Glutamatergic neuron (in vitro differentiated cells): ENCODE measurements at places on chromosomes 2 and 18.

- no peak for DNase-seq
These were observed 47.7 kb downstream of the GLI2 start for GRCh38 chr2:120783371-120783791.

- DNase-seq: no peak
These were observed 202.8 kb downstream of the WDR7 start for GRCh38 chr18:56853961-56854360.

DNA sequence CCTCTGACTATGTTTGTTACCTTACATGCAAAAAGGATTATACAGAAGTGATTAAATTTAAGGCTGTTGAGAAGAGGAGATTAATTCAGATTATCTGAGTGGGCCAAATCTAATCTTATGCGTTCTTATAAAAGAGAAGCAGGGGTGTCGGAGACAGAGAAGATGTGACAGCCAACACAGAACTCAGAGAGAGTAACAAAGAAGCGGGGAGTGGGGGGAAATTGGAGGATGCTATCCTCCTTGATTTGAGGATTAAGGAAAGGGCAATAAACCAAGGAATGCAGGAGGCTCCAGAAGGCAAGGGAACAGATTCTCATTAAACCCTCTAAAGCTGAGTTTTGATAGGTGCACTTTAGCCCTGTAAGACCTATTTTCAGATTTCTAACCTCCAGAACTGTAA, 291.3 kb upstream of the REG3G start:
- no peak for DNase-seq

- DNase-seq: no peak
These were observed 23.0 kb downstream of the DBI start for GRCh38 chr2:119389615-119390306.

DNA sequence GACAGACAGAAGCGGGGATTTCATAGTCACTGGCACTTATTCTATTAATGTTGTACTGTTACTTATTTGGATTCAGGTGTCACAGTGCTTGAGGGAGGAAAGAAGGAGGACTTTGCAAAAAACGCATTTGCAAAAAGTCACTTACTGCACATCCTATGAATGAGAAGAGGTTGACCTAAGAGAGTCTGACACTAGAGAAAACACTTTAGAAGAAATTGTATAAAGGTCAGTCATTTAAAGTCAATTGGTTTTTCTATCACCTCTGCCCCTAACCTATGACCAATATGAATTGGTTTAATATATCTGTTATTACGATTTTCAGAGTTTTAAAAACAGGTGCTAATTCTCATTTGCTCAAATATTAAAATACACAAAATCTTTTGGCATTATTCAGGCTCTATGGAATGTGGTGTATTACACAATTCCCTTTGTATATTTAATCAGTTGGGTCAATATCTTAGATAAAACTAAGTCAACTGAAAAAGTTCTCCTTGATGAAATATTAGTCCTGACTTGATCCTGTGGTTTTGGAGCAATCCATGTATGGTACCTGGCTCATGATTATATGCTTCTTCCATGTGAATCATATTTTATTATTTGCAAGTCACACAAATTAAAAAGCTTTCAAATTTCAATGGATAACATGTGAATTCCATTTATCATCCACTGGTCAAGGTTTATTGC, 157.4 kb downstream of the CDH2 start:
- DNase-seq: no peak

DNA sequence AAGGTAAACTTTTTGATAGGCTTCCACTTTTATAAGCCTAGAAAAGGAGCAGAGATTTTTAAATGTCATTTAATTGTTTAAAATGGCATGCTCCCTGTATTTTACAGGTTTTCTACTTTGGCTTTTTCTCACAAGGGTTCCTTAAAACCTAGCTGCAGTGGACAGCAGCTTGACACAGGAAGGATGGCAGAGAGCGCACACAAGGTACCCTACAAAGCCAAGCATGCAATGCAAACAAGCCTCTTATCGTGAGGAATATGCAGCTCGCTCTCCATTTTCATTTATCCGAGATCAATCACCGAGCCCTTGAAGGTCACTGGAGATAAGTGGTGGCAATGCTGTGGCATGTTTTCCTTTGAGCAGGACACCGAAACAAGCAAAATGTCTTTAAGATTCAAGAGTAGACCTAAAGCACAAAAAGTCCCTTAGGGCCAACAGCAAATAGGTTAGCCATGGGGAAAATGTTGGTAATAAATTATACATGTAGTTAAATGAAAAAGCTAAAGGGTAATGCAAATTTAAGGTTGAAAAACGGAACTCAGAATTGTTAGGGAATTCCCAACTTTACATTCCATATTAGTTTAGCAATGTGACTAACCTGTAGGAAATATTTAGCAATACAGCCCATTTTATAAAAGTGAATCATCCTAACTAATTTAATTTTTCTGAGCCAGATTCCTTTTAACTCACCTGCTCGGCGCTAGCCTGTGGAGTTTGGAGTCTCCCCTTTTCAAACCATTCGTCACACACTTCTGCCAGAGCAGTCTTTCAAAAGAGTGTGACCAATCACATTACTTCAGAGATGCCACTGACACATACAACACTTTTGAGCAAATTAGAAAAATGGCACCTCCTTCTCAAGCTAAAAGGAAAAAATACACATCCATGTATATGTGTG, 337.9 kb upstream of the PKDCC start:
- no peak for DNase-seq

DNA sequence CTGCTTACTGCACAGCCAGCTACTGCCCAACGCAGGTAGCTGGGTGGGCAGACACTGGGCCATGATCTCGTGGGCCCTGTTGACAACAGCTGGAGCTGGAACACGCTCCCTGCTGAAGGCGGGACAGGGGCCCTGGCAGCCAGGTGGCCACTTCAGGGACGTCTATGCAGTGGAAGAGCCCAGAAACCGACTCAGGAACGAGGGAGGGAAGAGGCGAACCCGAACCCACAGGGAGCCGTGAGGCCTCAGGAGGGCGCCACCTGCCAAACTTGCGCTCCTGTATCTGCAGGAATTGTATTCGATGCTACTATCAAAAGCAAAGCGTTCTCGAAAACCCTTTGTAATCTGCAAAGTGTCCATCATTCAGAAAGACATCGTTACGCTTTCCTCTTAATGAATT, 198.4 kb downstream of the EIPR1 start:
- DNase-seq: peak; percentile 59

- no peak for DNase-seq
These were observed 72.8 kb upstream of the DSEL start for GRCh38 chr18:67589325-67589724.

- no peak for DNase-seq
These were observed 114.9 kb downstream of the ICOS start for GRCh38 chr2:204051476-204051875.

DNA sequence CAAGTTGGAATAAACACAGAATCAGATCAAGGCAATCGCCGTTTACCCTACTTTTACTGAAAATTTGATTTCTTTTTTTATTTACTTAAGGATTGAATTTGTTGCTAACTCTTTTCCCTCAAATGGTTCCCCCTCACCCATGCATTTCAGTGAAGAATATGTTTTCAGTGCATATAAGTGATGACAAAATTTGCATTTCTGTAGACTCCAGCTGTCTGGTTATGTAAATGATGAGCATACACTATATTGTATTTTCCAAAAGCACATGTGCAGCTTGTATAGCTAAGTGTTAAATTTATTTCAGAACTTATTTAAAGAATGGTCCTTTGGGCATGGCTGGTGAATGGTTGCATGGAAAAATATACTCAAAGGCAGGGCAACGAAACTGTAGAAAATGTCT, 437.7 kb downstream of the PTPRM start:
- DNase-seq: no peak

DNA sequence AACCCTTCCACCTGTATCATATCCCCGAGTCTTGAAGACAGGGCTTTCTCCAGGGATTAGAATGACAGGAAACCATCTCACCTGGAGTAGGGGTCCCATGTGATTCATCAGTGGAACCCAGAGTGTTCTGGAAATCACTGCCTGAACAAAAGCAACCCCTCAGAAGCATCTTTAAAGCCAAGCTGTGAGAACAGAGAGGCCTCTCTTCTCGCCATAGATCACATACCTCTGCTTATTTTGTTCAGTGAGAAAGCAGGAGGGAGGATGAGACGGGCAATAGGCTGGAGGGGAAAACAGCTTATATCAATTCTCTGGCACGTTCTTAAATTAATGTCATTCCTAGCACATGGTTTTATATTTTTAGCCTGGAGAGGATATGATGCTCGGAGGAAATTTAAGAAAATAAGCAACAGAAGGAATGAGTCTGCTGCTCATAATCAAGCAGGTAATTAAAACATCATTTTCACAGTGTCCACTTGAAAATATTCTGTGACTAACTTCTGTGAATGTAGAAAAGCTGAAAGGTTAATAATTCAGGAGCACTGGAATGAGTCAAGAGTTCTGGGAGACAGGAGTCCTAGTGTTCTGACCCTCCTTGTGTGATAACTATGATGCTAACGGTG, 213.6 kb upstream of the SP5 start:
- no peak for DNase-seq

- DNase-seq: peak; percentile 37
These were observed 55.9 kb downstream of the MOB4 start for GRCh38 chr2:197571627-197572271.

- DNase-seq: no peak
These were observed 1348.0 kb upstream of the TMEFF2 start for GRCh38 chr2:193542762-193543161.

DNA sequence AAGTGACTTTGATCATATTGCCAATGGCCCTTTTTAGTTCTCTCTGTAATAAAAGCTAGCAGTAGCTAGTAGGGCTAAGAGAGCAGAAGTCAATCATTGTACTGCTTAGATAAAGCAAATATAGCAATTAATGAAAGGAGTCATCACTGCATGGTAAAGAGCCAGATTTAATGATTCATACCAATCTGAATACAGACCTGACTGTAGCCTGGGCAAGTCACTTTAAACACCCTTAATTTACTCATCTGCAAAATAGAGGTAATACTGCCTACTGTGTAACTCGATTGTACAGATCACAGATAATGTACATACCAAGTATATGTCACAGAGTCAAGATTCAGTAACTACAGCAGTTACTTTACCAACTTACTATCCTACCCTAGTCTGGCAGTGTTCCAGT, 63.6 kb downstream of the ASXL2 start:
- no peak for DNase-seq

GRCh38 chr2:197216361-197216979, 94.1 kb downstream of the ANKRD44 start:
- no peak for DNase-seq

DNA sequence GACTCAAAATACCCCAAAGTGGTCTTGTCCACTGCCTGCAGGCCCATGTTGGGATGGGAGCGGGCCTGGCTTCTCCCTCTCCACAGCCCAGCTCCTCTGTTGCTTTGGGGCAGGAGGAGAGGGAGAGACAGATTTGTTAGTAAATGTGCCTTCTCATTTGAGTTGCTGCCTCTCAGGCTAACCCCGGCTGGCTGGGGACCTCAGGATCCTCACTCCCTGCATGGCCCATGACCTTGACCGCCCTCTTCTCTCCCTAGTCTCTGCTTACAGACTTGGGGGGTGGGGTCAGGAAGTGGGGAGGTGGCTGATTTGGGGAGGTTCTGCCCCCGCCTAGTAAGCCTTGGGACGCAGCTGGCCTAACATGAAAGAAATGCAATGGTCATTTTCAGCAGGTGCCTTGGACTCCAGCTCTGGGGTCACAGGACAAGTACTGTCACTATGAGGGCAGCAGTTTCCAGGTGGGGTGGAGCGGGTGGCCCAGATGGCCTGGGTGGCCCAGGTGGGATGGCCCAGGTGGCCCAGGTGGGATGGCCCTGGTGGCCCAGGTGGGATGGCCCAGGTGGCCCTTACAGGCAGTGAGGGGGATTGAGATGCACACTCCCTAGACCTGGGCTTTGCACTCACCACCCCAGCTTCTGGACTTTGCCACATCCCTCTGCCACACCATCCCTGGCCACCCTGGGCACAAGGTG, 24.1 kb downstream of the HJURP start:
- no peak for DNase-seq

DNA sequence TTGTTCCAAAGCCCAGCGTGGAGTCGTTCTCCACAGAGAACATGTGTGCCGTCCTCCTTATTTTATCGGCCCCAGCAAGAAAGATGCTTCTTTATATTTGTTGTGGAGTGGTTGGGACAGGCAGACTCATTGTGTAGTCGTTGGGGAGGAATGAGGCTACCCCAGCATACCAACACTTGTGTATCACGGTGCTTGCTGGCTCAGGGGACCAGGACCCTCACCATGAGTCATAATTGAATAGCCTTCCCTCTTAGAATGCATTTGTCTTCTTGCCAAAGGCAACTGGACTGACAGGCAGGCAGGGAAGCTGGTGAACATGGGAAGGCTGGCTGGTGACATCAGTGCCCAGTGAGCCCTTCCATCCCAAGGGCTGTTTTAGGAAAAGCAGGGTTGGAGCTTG, 4.7 kb downstream of the CAPN10 start:
- DNase-seq: no peak

- DNase-seq: no peak
These were observed 99.1 kb upstream of the ARHGAP15 start for GRCh38 chr2:143030127-143030526.

- DNase-seq: no peak
These were observed 42.9 kb downstream of the NCK2 start for GRCh38 chr2:105787376-105788318.

DNA sequence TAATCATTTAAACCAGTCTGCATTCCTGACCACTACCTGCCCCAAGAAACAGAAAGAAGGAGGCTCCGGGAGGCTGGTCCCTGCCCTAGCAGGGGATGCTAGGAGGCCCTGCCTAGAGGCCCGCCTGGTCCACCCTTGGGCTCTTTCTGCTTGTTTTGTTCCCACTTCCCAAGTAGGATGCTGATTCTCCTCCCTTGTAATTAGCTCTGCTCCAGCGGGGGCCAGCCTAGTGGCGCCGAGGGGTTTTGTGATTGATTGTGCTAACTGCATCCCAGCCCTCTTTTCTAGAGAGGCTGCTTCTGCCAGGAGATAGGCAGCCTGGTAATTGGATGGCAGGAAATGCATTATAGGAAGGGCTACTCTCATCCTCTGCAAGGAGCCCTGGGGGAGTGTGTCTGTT, 220.0 kb downstream of the LOXHD1 start:
- DNase-seq: no peak

GRCh38 chr18:8776013-8776943, 70.9 kb downstream of the MTCL1 start:
- DNase-seq: no peak

- DNase-seq: no peak
These were observed 484 bp upstream of the DARS1 start for GRCh38 chr2:135985826-135986393.
